Smooth muscle cell of the coronary artery (primary cell): ENCODE measurements at places on chromosomes 7 and 10. TPM values are rescaled to one million over a fixed set of nuclear protein-coding genes. Genes with fewer than 3 reads are reported as not detected.

Gene POM121L12
- not detected in 2 replicates for total RNA-seq

Gene IL15RA
- total RNA-seq: 5.5 and 8.0 TPM in 2 replicates

Gene EEPD1
- total RNA-seq: 0.75 and 11.3 TPM in 2 replicates

Gene CPA2
- total RNA-seq: 0.08 TPM in 1 of 2 replicates, not detected in the other

Gene ARHGEF35
- total RNA-seq: 2.0 and 6.1 TPM in 2 replicates

Gene CDNF
- 0.35 and 0.83 TPM in 2 replicates for total RNA-seq

Gene CLRN3
- not detected in 2 replicates for total RNA-seq

Gene AMPH
- 0.23 and 3.9 TPM in 2 replicates for total RNA-seq

Gene PANK1
- 2.6 and 6.0 TPM in 2 replicates for total RNA-seq

Gene HTR7
- 0.94 and 5.3 TPM in 2 replicates for total RNA-seq

Gene ANLN
- 2.1 and 14.5 TPM in 2 replicates for total RNA-seq

Gene SLC29A4
- total RNA-seq: 2.5 and 4.3 TPM in 2 replicates

Gene INA
- total RNA-seq: 0.30 and 0.35 TPM in 2 replicates

Gene TEX47
- total RNA-seq: not detected in 2 replicates

Gene PRPS1L1
- not detected in 2 replicates for total RNA-seq

Gene LIPK
- not detected in 2 replicates for total RNA-seq

Gene TACR2
- 0.15 and 0.35 TPM in 2 replicates for total RNA-seq

Gene TMEM213
- total RNA-seq: not detected in 2 replicates

Gene CDC14C
- total RNA-seq: 0.08 TPM in 1 of 2 replicates, not detected in the other

Gene CCDC6
- total RNA-seq: 13.2 and 15.5 TPM in 2 replicates

Gene ADRA2A
- 2.9 TPM in 1 of 2 replicates, not detected in the other for total RNA-seq

Gene PDE6C
- not detected in 2 replicates for total RNA-seq

Gene TFR2
- under 0.01 and 0.08 TPM in 2 replicates for total RNA-seq

Gene DEPP1
- 49.1 and 50.4 TPM in 2 replicates for total RNA-seq

Gene ERLIN1
- 24.1 and 30.3 TPM in 2 replicates for total RNA-seq

Gene NHLRC2
- total RNA-seq: 2.6 and 6.9 TPM in 2 replicates

Gene EPHB4
- 83.1 and 90.3 TPM in 2 replicates for total RNA-seq

Gene ETV1
- 8.0 and 13.2 TPM in 2 replicates for total RNA-seq

Gene WASHC2A
- total RNA-seq: 40.8 and 102 TPM in 2 replicates

Gene PGAM2
- 0.75 and 2.5 TPM in 2 replicates for total RNA-seq

Gene SPDYE9
- total RNA-seq: not detected in 2 replicates

Gene RSPH10B2
- 0.30 TPM in 1 of 2 replicates, not detected in the other for total RNA-seq

Gene WEE2
- total RNA-seq: not detected in 2 replicates

Gene PRRT4
- not detected in 2 replicates for total RNA-seq

Gene ABCA13
- under 0.01 and 0.08 TPM in 2 replicates for total RNA-seq

Gene GPC2
- 1.4 and 3.1 TPM in 2 replicates for total RNA-seq
